ENCODE measurements at places on chromosomes 2 and 18. TPM values are rescaled to one million over a fixed set of nuclear protein-coding genes. Genes with fewer than 3 reads are reported as not detected.

The MAP2 gene
- not detected for total RNA-seq

The GATA6 gene
- total RNA-seq, result not detected

The CCDC148 gene
- total RNA-seq, result not detected

The LAMA1 gene
- not detected for total RNA-seq

The OSBPL1A gene
- total RNA-seq, result 1.00 TPM

The PLCD4 gene
- total RNA-seq, result 0.30 TPM

The PROC gene
- not detected for total RNA-seq

The LCT gene
- total RNA-seq, result 0.19 TPM

The KCNE4 gene
- not detected for total RNA-seq

The GDF7 gene
- total RNA-seq, result not detected

The SLC11A1 gene
- 0.17 TPM for total RNA-seq

The CD302 gene
- total RNA-seq, result 0.73 TPM

The NR4A2 gene
- 1.2 TPM for total RNA-seq
